ENCODE measurements at places on chromosomes 12 and 14.

- DNase-seq = peak; percentile 48
Measured at GRCh38 chr12:93819050-93819491, 141.9 kb downstream of the CRADD start.

GRCh38 chr12:121537814-121538698 lies 42.8 kb downstream of the KDM2B start:
- no peak for DNase-seq

DNA sequence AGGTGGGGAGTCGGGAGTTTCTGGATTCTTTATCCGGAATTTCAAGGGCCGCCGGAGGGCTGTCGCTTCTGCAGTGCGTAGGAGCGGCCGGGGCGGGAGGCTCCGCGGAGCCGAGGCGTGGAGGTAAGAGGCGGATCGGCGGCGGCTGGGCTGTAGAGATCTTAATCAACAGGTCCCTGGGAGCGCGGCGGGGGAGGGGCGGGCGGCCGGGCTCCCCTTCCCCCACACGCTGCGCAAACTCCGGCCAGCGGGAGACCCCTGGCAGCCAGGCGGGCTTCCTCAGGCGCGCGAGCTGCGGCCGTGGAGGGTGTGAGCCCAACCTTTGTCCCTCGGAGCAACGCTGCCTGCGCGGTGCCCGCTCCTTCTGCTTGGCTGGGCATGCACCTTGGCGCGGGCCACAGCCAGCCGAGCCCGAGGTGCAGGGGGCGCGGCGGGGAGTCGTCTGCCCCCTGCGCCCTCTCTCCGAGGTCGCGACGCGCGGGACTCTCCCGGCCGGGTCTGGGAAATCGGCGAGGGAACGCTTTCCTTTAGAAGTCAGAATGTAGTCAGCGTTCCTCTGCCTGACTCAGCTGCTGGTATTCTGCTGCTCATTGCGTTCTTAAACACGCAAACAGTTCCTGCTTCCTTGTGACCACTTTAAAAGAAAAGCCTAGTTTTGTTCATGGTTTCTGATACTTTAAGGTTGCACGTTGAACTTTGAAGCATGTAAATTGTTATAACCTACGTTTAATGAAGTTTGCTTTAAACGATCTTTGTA lies at the start of gene PALS1:
Gene PALS1 (plus strand): TSS at position 25 of the 757 bp plus-strand sequence. CDS start 37,736 bp downstream, outside the sequence.
- no peak for DNase-seq

GRCh38 chr14:50542941-50543418 lies 10.6 kb upstream of the MAP4K5 start:
- peak; percentile 29 for DNase-seq

DNA sequence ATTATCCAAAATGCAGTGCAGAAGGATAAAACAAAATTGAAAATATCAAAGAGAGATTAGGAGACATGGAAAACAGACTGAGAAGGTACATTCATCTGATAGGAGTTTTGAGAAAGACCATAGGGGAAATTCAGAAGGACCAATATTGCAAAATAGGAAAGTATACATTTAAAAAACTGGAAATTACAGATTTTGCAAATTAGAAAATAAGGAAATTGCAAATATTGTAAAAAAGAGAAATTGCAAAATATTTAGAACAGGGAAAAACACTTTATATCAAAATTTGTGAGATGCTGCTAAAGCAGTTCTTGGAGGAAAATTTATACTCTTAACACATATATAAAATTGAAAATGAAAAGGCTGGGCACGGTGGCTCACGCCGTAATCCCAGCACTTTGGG lies 192.5 kb downstream of the FBXL14 start:
- no peak for DNase-seq

- no peak for DNase-seq
Measured at GRCh38 chr12:104991565-104992128, 5.5 kb downstream of the NOPCHAP1 start.

- DNase-seq = no peak
Measured at GRCh38 chr12:38269897-38270296, 46.7 kb upstream of the ALG10B start.

DNA sequence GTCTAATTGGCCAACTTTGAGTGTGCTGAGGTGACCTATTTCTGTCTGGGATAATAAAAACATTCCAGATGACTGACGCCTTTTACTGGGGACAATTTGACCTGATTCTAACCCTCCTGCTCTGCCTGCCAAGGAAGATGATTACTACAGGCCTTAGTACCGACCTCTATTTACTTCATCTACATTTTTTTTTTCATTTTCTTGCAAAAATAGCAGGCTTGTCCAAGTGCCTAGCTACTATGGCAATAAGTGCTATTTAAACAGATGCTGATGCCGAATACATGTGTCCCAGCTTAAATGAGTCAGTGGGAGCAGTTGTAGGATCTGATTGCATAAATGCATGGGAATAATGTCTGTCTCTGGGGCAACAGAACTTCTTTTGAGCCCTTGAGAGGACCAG lies 254.3 kb downstream of the RGS6 start:
- DNase-seq = no peak
